ENCODE measurements at places on chromosomes 12 and 14.
A peak's percentile ranks its signal among the peaks of the same experiment; 100 is the strongest.

GRCh38 chr14:68401855-68402254 is 391.0 kb downstream of the ZFP36L1 start:
- no peak for DNase-seq

- peak; percentile 18 for DNase-seq
Observed at GRCh38 chr14:92726135-92726932, 22.1 kb downstream of the LGMN start.

GRCh38 chr12:90393652-90394051 is 561.3 kb downstream of the CCER1 start:
- DNase-seq, result no peak

DNA sequence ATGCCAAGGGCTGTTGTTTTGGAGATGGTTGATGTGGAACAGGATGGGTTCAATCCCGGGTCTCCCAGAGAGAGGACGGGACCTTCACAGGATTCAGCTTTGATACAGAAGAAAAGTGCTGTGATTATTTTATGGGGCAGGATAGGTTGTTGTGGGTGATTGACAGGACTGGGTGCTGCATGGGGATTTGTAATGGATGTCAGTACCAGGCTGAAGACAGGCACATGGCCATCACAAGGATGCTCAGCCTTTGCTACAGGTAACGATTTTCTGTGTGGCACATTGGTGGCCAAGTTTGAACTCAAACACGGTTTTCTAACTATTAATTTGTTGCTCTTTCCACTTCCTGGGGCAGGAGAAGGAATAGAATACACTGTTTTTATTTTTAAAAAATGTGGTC is 4.5 kb upstream of the GUCY2C start:
- no peak for DNase-seq

DNA sequence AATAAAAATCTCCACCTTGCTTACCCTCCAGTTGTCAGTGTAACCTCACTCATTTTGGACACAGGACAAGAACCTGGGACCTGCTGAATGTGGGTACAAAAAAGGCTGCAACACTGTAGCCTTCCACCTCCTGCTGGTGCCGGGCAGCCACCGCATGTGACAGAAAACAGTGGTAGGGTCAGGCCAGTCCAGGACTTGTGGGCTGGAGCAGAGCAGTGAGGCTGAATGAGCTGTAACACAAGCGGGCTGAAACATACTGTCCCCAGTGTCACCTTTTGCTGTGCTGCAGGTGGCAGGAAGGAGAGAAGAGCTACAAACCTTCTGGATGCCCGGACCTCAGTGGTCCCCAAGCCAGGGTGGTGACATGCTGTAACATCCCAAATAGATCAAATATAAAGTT is 465.4 kb upstream of the FOXG1 start:
- no peak for DNase-seq

DNA sequence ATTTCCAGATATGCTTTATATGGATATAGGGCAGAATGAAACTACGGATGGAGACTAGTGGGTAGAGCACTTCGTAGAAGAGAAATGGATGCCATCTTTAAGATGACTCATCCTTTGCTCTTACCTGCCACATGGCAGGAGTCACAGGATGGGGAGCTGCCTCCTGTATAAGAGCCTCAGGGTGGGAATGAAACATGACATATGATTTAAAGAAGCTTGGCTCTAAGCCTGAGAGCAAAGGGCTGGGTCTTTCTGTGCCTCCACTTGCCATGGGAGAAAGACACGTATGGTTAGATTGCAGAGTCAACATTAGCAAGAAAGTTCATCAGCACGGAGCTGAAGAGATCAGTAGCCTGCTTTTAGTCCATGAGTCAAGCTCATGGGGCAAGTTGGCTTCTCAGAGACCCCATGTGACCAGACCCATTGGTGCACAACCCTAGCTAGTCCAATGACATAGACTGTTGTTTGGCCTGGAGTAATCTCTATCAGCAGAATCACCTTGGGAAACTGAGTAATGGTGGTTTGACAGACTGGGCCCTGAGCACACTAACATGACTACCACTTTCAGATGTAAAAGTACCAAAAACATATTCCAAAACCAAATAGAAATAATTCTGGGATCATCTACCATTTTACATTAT is 38.1 kb upstream of the IL22 start:
- no peak for DNase-seq

- DNase-seq, result no peak
Observed at GRCh38 chr14:62002642-62003041, 240.4 kb downstream of the SNAPC1 start.

Measured in activated CD4-positive, alpha-beta T cell treated with anti-CD3 and anti-CD28 coated beads, Interleukin-2, amount 50 U/mL, for 4 hours (primary cell).